C1 segment of cervical spinal cord (tissue), 14 donors: ENCODE measurements at places on chromosomes 11 and 22.

DNA sequence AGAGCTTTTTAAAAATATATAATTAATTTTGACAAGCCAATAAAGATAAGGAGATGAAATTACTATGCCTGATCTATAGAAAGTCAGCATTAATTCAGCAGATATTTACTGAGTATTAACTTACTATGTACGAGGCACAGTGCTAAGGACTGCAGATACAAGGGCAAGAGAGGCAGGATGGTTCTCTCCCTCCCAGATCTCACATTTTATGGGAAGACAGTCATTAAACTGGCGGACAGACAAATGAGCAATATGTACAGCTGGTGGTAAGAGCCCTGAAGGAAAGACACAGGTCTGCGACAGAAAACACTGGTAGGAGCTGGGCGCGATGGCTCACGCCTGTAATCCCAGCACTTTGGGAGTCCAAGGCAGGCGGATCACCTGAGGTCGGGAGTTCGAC, 36.8 kb downstream of the MCHR1 start:
- DNase-seq: no peak

DNA sequence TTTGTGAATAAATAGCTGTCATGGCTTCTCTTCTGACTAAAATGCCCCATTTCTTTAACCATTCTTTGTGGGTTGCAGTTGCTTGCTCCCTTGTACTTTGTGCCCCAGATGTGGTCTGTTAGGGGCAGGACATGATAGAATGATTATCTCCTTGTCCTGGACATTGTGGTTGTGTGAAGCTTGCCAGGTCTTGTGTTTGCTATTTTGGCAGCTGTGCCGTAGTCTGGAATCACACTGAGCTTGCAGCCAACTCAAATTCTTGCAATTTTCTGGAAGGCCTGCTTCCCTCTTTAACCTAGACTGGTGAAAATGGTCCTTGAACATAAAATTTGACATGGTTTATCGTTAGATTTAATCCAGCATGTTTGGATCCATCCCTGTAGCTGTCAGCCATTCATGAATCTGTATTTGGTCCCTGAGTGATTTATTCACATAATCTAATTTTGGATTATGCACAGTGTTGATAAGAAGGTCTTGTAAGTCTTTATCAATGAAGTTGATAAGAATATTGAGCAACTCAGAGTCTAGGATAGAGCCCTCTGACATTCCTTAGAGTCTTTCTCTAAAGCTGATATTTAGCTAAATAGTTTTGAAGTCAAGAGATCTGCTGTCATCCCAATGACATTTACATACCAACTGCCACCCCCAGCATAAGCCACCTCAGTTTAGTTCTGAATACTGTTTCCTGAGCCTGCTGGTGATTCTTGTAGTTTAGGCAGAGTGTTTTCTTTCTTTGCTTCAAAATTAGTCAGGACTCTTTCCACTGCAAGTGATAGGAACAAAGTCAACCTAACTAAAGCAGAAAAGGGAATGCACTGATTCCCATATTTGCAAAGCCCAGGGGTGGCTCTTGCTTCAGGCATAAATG, 9.8 kb downstream of the SPON1 start:
- DNase-seq: no peak

DNA sequence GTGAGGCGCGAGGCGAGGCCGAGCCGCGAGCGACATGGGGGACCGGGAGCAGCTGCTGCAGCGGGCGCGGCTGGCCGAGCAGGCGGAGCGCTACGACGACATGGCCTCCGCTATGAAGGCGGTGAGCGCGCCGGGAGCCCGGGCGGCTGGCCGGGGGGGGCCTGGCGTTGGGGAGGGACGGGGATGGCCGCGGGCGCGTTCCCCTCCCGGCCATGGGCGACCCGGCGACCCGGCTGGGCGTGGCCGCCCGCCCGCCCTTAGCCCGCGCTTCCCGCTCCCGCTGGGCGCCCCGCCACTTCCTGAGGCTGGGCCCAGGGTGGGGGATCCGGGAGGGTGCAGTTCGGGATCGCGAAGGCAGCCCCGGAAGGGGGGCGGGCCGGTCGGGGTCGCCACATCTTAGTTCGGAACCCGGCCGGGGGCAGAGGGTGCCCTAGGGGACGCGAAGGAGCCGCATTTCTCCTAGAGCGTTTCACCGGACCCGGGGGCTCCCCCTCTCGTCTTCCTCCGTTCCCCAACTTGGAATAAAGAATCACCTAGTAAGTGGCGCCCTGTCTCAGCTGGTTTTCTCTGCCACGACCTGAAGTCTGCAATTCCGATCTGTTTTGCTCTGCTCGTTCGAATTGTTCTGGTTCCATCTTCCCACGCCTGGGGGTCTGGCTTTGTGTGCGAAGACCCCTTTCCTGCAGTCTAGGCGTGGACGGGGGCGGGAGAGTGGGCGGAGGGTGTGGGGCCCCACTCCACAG, 536 bp downstream of the YWHAH start:
- DNase-seq: no peak

- DNase-seq: no peak
Observed at GRCh38 chr11:111851636-111852035, 19.7 kb downstream of the ALG9 start.

GRCh38 chr11:26860895-26861294, 133.0 kb upstream of the FIBIN start:
- DNase-seq: no peak

GRCh38 chr11:92828556-92828955, 140.9 kb upstream of the MTNR1B start:
- no peak for DNase-seq

- DNase-seq: no peak
Observed at GRCh38 chr11:7570241-7570640, 56.4 kb downstream of the PPFIBP2 start.

DNA sequence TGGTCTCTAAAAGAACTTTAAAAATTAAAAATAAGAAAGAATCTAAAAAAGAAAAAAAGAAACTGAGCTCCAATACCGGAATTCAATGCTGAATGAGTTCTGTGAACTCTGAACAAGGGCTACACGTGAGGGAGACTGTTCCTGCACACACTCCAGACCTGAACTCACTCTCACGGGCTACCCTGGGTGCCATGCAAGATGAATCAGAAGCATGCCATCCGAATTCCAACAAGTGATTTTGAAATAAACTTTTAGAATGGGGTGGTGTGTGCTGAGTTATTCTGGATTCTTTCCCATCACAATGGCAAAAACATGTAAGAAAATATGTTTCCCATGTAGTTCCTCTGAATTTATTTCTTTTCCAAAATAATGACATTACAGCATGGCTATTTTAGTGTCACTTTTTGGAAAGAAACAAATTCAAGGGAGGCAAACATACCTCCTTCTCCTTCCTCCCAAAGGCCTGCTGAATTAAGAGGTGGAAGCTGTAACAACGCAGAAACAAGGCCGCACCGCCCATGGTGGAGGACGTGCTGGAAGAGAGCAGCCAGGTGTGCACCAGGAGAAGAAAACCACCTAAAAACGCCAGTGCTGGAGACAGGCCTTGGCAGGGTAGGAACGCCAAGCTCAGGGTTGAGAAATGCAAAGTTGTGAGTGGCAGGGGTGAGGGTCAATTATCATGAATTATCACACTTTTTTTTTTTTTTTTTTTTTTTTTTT, 63.2 kb upstream of the ARFGAP3 start:
- DNase-seq: no peak

DNA sequence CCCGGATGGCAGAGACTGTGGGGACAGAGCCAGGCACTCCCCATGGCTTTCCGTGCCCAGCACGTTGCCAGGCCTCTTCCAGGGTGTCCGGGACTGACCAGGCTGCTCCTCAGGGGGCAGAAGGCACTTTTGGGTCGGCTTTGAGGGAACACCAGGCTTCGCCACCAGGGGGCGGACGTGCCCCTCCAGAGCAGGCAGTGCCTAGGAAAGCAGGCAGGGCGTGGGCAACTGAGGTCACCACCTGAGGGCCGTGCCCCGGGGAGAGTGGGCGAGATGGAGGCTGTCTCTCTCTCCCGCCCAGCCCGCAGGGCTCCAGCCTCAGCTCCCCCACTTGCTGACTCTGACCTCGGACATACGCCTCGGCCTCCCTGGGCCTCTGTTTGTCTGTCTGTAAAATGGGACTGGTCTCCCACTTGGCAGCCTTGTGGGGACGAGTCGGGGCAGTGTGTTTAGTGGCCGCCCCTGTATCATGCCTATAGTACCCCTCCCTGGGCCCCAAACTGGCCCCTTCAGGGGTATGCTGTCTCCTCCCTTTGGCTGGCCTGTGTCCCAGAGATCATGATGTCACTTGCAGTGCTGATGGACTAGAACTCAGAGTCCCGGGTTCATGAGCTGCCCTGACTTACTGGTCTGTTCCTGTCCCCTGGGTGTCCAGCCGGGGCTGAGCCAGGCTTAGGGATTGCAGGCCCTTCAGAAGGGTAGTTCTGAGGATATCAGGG, 4.4 kb upstream of the PRR5 start:
- peak; percentile 67 for DNase-seq

GRCh38 chr22:46047226-46047625, 70.3 kb upstream of the WNT7B start:
- no peak for DNase-seq

- DNase-seq: no peak
Observed at GRCh38 chr22:19596680-19597398, 72.6 kb upstream of the CLDN5 start.

DNA sequence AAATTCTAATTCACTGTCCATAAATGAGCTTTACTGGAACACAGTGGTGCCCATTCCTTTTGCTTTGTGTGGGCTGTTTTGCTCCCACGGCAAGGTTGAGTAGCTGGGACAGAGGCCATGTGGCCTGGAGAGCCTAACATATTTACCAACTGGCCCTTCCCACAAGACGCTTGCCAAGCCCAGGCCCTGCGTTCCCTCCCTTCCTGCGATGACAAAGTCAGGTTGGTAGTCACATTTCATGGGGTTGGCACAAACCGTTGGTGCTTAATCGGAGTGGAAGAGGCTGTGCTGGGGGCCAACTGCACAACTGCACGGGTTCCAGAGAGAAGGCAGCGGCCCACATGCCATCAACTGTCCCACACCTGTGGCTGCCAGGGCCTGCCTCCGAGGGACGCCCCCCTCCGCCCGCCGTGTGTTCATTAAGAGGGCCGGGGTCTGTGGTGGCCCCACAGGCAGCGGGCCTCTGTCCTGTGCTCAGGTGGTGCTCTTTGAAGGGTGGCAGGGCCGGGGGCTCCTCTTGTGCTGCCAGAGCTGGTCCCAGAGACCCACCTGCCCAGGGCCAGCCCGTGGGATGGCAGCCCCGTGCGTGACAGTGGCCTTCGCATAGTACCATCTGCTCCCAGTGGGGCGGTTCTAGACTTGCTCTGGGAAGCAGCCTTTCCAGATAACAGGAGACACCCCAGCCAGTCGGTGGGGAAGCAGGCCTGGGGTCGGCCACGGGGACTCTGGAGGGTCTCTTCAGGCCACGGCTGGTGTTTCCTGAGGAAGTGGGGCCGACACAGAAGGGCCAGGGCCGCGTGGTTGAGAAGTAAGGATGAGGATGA, 81.5 kb upstream of the CLDN5 start:
- DNase-seq: no peak

DNA sequence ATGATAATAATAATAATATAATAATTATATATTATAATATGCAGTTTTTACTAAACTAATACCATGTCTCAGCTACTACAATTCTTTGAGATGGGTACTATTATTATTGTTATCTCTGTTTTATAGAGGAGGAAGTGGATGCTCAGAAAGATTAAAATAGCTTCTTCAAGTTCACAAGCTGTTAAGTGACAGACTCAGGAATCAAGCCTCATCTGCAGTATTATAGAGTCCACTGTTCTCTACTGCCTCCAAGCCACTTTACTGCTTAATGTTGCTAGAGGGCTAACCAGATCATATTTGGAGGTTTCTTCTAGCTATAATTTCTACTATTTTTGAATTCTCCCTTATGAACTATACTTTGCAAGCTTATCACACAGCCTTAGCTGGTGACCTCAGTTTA, 62.7 kb downstream of the CSTPP1 start:
- no peak for DNase-seq

- DNase-seq: no peak
Observed at GRCh38 chr11:128692753-128693415, 988 bp upstream of the FLI1 start.

GRCh38 chr22:23197836-23198235, 17.5 kb downstream of the BCR start:
- DNase-seq: no peak

DNA sequence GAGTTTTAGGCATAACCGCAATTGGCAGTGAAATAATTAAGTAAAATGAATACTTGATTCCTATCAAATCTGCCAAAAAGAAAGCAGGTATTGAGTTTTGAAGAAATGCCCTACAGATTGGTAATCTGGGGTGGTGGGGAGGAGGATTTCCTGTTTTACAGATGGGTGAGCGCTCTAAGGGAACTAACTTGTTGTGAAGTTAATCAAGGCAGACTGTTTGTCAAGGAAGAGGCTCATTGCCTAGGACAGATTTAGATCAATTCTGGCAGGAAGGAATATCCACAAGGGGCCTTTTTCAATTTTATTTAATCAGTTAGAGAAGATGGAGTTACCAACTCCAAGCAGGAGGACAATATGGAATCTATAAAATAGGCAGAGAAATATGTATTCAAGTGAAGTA, 271.5 kb upstream of the CCDC90B start:
- DNase-seq: no peak

DNA sequence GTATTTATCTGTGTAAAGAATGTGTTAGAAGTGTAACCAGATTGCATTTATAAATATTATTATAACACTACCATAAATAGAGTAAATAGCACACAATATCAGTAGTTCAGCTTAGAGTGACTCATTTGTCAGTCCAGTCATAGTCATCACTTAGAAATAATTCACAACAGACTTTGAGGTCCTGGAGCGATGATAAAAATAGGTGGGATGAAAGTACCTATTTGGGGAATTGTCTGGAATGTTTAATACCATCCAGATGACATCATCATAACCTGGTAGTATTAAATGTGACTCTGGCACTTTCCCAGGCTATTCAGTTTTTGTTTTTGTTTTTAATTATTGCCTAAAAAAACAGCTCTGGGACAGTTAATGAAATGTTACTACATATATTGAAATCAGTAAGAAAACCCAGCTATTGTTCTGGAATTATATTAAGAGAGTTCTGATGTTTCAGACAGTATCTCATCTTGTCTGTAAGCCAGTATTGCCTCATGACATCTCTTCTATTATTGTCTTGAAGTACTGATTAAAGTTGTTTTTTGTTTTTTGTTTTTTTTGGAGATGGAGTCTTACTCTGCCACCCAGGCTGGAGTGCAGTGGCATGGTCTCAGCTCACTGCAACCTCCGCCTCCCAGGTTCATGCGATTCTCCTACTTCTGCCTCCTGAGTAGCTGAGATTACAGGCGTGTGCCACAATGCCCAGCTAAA, 74.8 kb downstream of the SIK2 start:
- no peak for DNase-seq

GRCh38 chr11:86999859-87000753, 37.6 kb upstream of the TMEM135 start:
- DNase-seq: no peak
